Activated CD8-positive, alpha-beta memory T cell treated with anti-CD3 and anti-CD28 coated beads, Interleukin-2, amount 50 U/mL, for 48 hours (primary cell): ENCODE measurements at places on chromosomes 7 and 10.

- DNase-seq: peak; percentile 70
Observed at GRCh38 chr10:47264797-47265281, 35.2 kb upstream of the GDF10 start.

DNA sequence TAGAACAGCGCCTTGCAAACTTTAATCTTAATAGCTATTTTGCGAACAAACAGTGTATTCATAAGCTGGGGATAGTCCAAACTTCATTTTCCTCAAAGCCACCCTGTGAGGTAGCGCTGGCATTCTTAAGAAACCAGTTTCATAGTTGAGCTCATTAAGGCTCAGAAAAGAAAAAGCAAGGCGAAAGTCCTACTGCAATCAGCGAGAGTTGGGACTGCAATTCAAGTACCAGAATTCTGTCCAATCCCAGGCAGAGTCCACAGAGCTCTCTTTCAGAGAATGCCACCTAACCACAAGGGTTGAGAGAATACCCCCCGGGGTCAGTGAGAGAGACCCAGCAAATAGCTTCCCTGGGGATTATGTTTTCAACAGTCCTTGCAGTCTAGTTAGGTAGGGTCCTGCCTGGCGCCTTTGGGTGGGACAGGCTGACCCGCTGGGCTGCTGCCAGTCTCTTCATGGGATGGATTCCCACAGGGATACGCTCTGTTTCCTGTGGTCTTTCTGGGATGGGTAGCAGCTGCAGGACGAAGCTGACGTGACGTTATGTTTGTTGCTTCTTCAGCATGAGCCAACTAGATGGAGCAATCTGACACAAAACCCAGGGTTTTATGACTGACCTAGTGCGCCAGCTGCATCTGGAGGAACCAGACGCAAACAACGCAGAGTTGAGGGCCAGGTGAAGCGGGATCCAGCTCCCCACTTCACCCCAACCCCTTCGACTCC is 16.0 kb downstream of the BMPER start:
- no peak for DNase-seq

- DNase-seq: no peak
Observed at GRCh38 chr10:12417331-12417730, 68.0 kb downstream of the CAMK1D start.

DNA sequence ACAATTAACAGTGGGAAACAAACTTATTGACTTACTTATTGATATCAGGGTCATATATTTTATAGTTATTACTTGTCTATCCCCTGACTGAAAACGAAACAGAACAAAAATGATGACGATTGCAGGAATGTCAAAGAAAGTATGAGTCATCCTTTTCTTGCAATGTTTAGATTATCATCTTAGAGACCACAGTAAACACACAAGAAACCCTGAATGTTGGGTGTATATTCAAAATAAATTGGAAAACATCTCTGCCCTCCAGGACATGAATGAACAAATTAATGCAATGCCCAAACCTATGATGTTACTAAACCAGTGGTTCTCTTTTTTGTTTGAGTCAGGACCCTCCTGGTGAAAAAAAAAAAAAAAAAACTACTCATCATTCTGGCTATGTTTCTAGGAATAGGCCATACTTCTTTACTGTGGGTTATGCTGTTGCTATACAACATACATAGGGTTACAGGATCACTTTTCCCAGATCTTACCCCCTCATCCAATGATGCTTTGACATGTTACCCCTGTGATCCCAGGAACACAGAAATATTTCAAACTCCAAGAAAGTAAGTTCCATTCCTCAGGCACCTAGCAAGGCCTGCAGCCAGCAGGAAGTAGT is 623.4 kb upstream of the IGFBP3 start:
- no peak for DNase-seq

- DNase-seq: no peak
Observed at GRCh38 chr7:26180792-26181198, 19.8 kb downstream of the HNRNPA2B1 start.

DNA sequence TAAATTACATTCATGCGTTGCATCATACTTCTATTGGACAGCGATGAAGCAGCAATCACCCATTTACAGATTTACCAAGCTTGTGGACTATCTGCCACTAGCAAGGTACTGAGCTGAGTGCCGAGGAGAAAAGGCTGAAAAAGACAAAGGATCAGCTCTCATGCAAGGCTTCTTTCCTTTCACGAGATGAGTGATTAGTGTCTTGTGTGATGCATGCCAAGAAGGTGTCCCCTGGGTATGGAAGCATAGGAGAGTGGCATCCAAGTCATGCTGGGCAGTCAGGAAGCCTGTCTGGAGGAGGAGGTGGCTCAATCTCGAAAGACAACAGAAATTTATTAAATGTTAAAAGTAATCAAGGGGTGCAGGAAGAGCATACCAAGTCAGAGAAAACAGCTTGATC is 40.9 kb downstream of the ACSM6 start:
- no peak for DNase-seq

DNA sequence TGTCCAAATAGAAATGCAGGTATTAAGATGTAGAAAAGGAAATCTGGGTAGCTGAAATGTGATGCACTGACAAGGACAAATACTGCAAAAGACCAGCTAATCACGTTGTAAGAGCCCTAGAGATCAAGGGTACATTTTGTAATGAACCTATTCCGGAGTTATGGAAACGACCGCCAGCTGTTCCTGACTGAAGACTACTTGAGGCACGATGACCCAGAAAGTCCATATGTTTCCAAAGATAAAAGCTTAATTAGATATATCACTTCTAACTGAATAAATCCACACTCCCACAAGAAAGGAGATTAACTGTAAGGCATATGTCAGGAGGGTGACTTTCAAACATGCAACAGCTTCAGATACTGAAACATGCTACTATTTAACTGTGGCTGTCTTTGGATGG is 253.5 kb downstream of the NSUN6 start:
- no peak for DNase-seq

DNA sequence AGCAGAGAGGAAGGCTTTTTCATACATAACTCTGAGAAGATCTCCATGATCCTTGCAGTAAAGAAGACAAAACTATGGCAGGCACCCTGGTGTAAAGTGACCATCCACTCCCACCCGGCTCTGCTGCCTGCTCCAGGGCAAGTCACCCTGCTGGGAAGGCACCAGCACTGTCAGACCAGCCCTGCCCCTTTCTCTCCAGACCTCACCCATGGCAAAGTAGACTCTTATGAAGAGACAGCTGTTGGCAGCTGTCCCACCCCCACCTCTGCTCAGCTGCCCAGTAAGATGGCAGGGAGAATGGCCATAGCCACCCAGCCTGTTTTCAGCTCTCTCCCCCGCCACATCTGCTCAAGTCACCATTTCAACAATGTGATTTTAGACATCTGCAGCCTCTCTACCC is 8.6 kb upstream of the ZMIZ2 start:
- no peak for DNase-seq

DNA sequence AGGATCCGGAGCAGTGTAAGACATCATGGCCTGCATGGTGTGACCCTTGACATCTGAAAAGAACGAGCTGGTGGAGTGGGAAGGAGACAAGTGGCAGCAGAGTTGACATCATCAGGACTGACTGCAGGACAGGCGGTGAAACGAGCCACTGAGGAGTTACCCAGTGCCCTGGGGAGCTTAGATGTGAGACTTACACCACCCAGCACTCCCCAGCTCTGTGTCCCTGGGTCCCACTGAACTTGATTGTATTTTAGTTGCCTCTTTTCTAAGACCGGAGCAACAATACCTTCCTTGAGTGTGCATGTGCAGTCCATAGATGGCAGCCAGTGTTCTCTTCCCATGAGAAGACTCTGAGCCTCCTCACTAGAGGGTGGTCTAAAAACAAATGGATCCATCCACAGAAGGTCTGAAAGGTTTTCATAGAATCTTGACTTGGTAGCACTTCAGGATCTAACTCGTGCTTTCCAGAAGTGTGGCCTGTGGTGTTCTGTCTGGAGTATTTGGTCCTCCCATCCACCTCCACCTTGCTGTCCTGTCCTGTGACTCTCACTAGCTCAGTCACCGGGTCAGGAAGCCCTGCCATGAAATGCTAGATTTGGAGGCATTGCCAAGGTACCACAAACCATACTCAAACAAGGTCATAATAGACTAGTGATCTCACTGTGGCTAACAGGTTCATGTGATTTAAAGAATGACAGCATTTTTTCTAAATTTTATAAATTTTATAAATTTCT is 59.0 kb downstream of the IKZF1 start:
- DNase-seq: peak; percentile 59

DNA sequence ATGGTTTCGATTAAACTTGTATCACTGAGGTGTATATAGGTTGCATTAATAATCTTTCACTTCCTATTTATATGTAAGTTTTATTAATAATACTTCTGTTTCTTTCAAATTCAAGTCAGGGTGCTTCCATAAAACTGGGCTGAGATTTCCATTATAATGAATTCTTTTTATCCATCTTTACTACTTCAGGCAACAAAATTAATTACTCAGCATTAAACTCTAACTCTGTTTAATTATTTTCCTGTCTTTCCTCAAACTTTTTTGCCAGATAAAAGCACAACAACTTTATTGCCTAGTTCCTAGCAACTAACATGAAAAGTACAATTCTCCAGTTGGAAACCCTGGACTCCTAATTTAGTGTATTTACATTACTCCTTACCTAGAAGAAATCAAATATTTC is 3.0 kb upstream of the MINDY3 start:
- no peak for DNase-seq

- DNase-seq: no peak
Observed at GRCh38 chr7:37333075-37333474, 115.6 kb downstream of the ELMO1 start.

GRCh38 chr10:125979976-125980375 is 83.6 kb downstream of the FANK1 start:
- DNase-seq: no peak

- no peak for DNase-seq
Observed at GRCh38 chr10:119378737-119379067, 163.8 kb downstream of the RGS10 start.

DNA sequence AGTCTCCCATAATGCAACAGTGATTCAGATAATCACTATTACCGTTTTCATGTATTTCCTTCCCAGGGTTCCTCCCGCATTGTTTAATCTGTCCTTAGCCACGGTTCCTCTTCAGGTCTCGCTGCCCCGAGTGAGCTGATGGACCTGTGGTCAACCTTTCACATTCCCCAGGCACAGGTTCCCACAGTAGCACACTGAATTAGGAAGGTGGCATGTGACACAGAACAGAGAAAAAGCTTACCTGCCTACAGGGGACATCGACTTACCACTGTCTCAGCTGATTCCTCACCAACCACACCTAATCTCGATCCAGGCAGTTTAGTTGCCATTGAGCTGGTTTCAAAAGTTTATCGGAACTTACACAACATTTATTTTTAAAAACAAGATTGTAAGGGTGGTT is 72.2 kb downstream of the MTURN start:
- DNase-seq: no peak

DNA sequence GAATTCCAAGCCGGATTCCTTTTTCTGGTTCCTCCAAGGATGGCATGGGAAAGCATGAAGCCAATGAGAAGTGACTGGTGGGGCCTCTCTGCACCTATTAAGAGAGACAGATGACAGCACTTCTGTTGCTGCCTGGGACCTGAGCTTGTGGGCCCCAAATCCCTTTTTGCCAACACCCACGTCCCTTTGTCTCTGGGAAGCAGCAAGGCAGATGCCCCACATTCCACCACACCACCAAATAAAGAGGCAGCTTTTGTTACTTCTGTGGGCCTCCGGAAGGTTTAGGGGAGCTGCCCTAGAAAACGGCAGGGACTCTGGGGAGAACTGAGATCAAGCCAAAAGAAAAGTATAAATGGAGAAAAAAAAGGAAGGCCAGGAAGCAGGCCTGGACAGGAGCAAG is 3.4 kb downstream of the CCDC136 start:
- DNase-seq: no peak

DNA sequence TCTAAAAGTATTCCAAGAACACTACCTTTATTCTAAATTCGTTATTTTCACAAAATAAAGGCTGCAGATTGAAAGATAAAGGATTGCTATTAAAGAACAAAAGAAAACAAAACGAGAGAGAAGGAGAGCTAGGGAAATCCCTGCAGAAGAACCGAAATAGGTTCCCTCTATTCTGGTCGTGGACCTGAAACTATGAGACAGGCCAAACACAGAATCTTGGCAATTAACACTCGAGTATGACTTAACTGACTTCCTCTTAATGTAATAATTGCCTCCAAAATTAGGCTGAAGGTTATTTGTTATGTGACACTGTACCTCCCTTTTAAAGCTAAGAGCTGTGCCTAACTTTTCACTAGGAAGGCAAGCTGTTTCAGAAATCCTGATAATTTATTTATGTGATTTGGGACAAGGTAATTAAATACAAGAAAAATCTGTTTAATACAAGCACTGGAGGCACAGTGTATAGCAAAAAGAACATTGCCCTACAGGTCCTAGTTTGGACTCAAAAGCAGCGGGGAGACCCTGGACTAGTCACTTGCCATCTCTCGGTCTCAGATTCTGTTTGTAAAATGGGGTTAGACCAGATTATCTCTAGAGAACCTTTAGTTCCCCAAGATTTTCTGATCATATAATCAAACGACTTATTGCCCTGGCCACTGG is 11.6 kb downstream of the NAMPT start:
- DNase-seq: no peak

GRCh38 chr7:111329367-111330234 is 232.7 kb downstream of the IMMP2L start:
- DNase-seq: no peak

DNA sequence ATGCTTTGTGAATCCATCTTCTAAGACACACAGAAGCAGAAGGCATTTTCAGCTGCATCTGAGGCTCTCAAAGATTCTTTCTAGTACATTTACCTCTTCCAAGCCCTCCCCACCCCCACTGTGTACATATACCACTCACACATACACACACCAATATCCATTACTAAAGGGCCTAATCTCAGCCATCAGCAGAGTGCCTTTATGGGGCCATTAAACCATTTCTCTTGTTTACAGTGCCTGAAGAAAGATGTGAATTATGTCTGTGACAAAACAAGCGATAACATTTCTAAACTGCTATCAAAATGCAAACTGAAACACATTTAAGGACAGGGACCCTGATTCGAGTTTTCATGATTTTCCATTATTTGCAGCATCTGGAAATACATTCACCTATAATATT is 40.0 kb downstream of the ETV1 start:
- DNase-seq: no peak

DNA sequence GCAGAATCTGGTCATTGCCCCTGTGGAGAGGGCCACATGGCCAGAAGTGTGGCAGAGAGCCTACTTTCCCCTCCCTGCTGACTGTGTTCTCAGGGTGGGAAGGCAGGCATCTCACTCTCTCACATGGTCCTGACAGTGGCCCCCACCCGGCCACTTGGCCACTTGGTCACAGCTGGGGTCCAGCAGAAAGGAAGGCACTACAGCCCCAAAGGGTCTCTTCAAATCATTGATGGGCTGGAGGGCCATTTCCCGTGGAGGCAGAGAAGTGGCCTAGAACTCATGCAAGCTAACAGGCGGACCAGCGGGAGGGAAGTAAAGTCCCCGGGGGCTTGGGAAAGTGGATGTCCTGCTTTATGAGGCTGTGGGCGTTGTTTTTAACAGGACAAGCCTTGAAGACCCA is 125.3 kb downstream of the EMX2 start:
- DNase-seq: peak; percentile 22
